Naive thymus-derived CD8-positive, alpha-beta T cell (primary cell): ENCODE measurements at places on chromosomes 4 and X. TPM values are rescaled to one million over a fixed set of nuclear protein-coding genes. Genes with fewer than 3 reads are reported as not detected.
A peak's percentile ranks its signal among the peaks of the same experiment; 100 is the strongest.

DNA sequence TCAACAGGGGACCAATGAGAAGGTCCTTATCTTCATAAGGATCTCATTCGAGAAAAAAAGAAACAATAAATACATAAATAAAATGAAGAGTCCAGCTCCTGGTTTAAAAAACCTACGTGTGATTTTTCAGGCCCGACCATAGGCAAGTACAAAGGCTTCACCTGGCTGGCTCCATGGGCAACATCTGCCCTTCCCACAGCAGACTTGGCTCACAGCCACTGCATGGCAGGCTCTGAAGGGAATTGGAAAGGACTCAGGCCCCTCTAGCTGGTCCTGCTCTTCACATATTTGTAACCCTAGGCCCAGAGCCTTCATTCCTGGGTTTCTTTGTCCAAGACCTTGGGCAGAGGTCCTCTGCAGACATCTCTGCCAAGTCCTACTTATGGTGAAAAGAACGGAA lies 228.1 kb downstream of the QDPR start:
- no peaks in the 10 kb centered on the region for H3K4me1 ChIP-seq
- peaks cover 4% of the 10 kb centered on the region for H3K27me3 ChIP-seq
- H3K36me3 ChIP-seq: no peaks in the 10 kb centered on the region
- no peak overlapping the region for H3K27ac ChIP-seq
- DNase-seq: no peak

GRCh38 chr4:174318829-174319764 lies 35.4 kb downstream of the CEP44 start:
- peaks cover 3% of the 10 kb centered on the region for H3K36me3 ChIP-seq
- H3K4me3 ChIP-seq: no peak overlapping the region
- H3K4me1 ChIP-seq: no peaks in the 10 kb centered on the region
- no peak overlapping the region for H3K27ac ChIP-seq

GRCh38 chr4:57640391-57641100 lies 530.4 kb upstream of the IGFBP7 start:
- no peaks in the 10 kb centered on the region for H3K27me3 ChIP-seq
- no peaks in the 10 kb centered on the region for H3K36me3 ChIP-seq
- no peak overlapping the region for H3K27ac ChIP-seq
- H3K4me1 ChIP-seq: no peaks in the 10 kb centered on the region

DNA sequence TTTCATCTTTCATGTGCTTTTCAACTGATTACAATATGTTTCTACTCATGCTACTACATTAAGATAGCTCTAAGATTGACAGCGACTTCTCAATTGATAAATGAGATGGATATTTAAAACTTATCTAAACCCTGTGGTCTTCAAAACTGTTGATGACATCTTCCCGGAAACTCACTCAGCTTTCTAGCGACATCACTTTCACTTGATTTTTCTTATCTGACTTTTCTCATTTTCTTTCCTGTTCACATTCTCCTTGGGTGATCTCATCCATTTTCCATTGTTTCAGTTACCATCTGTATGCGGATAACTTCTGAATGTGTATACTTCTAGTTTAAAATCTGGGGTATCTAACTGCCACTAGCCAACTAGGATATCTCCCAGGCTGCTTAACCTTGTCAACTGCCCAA lies 3.1 kb downstream of the POLR2B start:
- peak overlapping the region; percentile 98 for H3K4me3 ChIP-seq
- H3K36me3 ChIP-seq: peaks cover 42% of the 10 kb centered on the region
- H3K27ac ChIP-seq: peak overlapping the region; percentile 53
- DNase-seq: no peak
- peaks cover 54% of the 10 kb centered on the region for H3K4me1 ChIP-seq
- no peaks in the 10 kb centered on the region for H3K27me3 ChIP-seq

SSX4 gene
- not detected for total RNA-seq

GABRG1 gene
- not detected for total RNA-seq

UGT2A3 gene
- total RNA-seq: not detected

FGF5 gene
- total RNA-seq: not detected

GAGE12E gene
- total RNA-seq: not detected
